ENCODE measurements at places on chromosomes 2 and 18. TPM values are rescaled to one million over a fixed set of nuclear protein-coding genes. Genes with fewer than 3 reads are reported as not detected.

RUFY4 gene
- 0.44 TPM for total RNA-seq

AFF3 gene
- total RNA-seq, result 0.22 TPM

CCL20 gene
- total RNA-seq, result not detected

DYNAP gene
- total RNA-seq, result 2.3 TPM

SLC5A7 gene
- not detected for total RNA-seq

SNORC gene
- 0.61 TPM for total RNA-seq

ORC2 gene
- total RNA-seq, result 65.2 TPM

- no peaks in the 10 kb centered on the region for H3K36me3 ChIP-seq
- H3K27ac ChIP-seq, result no peak overlapping the region
- no peaks in the 10 kb centered on the region for H3K27me3 ChIP-seq
Observed at GRCh38 chr2:123717636-123718334, 307.3 kb upstream of the CNTNAP5 start.

DNA sequence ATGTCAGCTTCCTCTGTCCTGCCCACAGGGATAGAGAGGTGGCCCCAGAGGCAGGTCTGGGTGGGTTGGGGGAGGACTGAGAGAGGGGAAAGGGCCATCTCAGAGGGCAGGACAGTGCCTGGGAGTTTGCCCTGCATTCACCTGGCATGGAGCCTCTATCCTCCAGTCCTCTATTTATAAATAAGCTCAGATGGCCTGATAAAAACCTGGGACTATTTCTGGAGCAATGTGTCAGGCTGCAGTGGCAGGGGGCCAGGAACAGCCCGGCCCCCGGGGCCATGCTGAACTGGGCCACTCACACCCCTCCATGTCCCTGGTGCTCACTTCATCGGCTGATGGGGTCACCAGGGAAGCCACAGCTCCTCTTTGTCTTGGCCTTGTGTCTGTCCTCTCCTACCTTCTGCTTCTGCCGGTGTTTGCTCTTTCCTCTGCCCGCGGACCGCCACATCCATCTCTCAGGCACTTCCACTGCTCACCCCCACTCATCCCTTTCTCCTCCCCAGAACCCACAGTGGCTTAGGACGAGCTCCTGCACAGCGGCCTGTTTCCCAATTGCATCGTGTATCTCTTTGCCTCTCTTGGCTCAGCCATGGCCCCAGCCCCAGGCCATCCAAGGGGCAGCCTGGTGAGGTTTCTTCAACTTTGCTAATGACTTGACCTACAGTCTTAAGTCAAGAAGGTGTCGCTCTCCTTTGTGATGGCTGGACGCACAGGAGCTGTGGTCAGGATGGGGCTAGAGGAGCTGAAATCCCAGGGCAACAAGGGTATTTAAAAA, 38.8 kb downstream of the SCTR start:
- no peaks in the 10 kb centered on the region for H3K36me3 ChIP-seq
- no peaks in the 10 kb centered on the region for H3K27me3 ChIP-seq
- no peak overlapping the region for H3K4me3 ChIP-seq
- H3K27ac ChIP-seq, result no peak overlapping the region
- no peak for DNase-seq
- H3K4me1 ChIP-seq, result no peaks in the 10 kb centered on the region

GRCh38 chr2:230721712-230722111, 9.1 kb downstream of the CAB39 start:
- peak overlapping the region; percentile 87 for H3K27ac ChIP-seq
- no peaks in the 10 kb centered on the region for H3K27me3 ChIP-seq
- peak overlapping the region; percentile 66 for H3K4me3 ChIP-seq
- peaks cover 12% of the 10 kb centered on the region for H3K4me1 ChIP-seq

- H3K27ac ChIP-seq, result no peak overlapping the region
- no peak overlapping the region for H3K4me3 ChIP-seq
- no peaks in the 10 kb centered on the region for H3K27me3 ChIP-seq
- H3K4me1 ChIP-seq, result no peaks in the 10 kb centered on the region
- DNase-seq, result no peak
- no peaks in the 10 kb centered on the region for H3K36me3 ChIP-seq
Observed at GRCh38 chr2:182416191-182416590, 10.6 kb downstream of the PDE1A start.

DNA sequence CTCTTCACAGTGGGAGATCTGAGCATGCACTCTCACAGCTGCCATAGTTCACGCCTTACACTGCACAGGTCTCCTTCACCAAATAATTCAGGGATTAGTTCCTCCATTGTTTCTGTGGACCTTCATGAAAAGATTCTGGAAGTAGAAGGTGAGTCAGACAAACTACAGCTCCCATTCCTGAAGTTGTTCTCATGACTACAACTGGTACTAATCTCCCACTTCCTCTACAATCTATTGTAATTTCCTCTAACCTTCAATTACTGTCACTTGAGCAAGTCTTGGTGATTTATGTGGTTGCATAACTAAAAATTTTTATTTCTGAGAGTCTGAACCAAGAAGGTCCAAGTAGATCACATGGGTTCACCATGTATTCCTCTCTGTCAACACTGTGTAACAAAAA, 128.7 kb downstream of the XIRP2 start:
- no peaks in the 10 kb centered on the region for H3K27me3 ChIP-seq
- no peak overlapping the region for H3K4me3 ChIP-seq
- no peak for DNase-seq
- no peaks in the 10 kb centered on the region for H3K36me3 ChIP-seq
- H3K4me1 ChIP-seq, result no peaks in the 10 kb centered on the region

DNA sequence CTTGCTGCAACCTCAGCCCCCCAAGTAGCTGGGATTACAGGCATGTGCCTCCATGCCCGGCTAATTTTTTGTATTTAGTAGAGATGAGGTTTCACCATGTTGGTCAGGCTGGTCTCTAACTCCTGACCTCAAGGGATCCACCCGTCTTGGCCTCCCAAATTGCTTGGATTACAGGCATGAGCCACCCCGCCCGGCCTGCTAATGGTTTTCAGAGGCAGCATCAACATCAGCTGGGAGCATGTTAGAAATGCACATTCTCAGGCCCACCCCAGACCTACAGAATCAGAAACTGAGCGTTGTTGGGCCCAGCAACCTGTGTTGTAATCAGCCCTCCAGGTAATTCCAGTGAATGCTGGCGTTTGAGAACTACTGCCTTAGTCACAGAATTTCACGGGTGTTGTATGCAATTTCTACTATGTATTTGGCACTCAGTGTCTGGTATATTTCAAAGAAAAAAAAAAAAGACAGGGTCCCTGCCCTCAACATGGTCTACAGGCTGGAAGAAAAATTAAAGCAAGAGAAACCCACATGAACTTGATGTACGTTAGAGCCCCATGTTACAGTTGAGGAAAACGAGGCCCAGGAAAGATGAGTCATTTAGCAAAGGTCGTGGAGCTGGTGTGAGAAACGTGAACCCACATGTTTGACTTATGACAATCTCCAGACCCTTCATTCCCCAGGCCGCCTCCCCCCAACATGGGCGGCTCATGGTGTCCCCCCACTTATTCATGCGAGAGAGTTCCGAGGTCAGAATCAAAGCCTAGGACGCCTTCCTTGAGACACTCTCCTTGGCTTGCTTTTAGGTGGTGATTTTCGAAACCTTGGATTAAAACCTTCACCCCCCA, 35.3 kb downstream of the SH3BP4 start:
- no peaks in the 10 kb centered on the region for H3K27me3 ChIP-seq
- H3K36me3 ChIP-seq, result peaks cover 39% of the 10 kb centered on the region
- no peak for DNase-seq
- H3K4me3 ChIP-seq, result no peak overlapping the region

GRCh38 chr2:218985325-218986091, 524 bp upstream of the FEV start:
- no peak overlapping the region for H3K27ac ChIP-seq
- H3K4me1 ChIP-seq, result no peaks in the 10 kb centered on the region
- H3K27me3 ChIP-seq, result peaks cover 91% of the 10 kb centered on the region
- peak; percentile 76 for DNase-seq
- H3K36me3 ChIP-seq, result no peaks in the 10 kb centered on the region

DNA sequence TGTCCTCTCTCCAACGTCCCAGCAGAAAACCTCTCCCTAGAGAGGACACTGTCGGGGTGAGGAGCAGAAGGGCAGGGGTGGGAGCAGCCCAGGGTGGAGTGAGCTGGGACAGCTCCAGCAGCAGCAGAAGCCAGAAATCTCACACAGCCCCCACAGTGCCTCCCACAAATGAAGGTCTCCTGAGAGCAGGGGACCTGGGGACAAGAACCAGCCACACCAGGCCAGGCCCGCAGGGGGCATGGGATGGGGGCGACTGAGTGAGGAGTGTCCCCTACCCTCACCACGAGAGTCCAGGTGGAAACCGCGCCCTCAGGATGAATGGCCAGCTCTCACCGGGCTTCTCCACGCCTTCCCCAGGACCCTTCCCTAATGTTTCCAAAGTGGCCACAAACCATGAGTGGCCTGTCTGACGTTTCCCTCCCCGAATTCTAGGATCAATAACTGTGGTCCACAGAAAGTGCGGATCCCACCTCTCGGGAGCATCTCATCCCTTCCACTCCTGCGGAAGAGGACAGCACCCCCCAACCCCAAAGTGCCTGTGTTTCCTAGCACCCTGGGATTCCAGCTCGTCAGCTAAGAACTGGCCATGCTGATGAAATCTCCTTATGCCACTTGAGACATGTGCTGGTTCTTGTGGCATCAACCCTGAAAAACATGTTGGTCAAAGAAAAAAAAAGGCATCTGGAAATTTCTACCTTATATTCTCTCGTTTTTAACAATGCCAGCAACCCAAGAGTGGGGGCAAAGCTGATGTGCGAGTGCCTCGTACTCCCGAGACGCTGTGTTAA, 121.1 kb downstream of the HDAC4 start:
- H3K4me3 ChIP-seq, result no peak overlapping the region
- no peak overlapping the region for H3K27ac ChIP-seq
- H3K27me3 ChIP-seq, result no peaks in the 10 kb centered on the region
- no peaks in the 10 kb centered on the region for H3K36me3 ChIP-seq
- H3K4me1 ChIP-seq, result no peaks in the 10 kb centered on the region
- DNase-seq, result peak; percentile 19

- H3K4me3 ChIP-seq, result no peak overlapping the region
- H3K27me3 ChIP-seq, result no peaks in the 10 kb centered on the region
- no peak for DNase-seq
Observed at GRCh38 chr2:26649992-26650712, 9.0 kb upstream of the CIB4 start.

DNA sequence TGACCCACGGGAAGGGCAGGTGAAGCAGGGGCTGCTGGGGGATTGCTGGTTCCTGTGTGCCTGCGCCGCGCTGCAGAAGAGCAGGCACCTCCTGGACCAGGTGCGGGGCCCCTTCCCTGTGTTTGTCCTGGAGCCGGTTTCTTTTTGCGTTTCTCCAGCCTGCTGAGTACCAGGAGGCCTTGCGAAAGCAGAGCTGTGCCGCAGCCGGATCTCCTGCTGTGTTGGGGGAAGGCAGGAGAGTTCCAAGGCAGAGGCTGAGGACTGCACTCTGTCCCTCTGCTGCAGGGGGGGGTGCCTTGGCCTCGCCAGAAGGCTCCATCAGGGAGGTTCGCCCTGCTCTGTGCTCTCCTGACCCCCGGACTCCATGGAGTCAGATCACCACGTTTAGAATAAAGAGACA, 2.8 kb downstream of the CAPN10 start:
- H3K4me3 ChIP-seq, result no peak overlapping the region
- H3K27me3 ChIP-seq, result no peaks in the 10 kb centered on the region

- no peak for DNase-seq
- no peak overlapping the region for H3K4me3 ChIP-seq
Observed at GRCh38 chr2:223494942-223495341, 107.2 kb downstream of the SCG2 start.

DNA sequence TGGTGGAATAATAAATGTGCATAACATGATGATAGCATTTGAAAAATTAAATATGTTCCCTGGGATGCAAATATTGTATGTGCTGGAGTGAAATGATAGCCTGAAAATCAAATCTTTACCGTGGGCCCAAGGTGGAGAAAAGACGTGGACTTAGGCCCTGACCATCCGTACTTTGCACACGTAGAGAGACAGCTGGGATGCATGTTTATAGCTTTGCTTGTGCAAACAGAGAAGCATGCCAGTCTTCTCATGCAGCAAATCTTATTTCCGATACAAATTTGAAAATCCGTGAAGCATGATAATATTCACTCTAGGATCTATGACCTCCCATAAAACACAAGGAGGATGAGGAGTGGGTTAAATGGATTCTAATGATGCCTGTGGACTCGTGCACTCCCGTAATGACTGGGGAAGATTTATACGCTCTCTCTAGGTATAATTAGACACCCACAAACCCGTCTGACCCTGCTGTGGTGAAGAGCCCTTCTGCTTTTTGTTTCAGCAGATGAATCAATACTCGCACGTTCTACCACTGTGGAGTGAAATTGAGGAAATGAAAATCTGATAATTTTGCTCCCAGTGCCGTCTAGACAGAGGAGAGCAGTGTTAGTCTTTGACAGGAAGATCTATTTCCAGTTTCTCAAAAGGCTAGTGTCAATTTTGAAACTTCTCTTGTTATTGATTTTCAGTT, 810.3 kb upstream of the SALL3 start:
- no peaks in the 10 kb centered on the region for H3K27me3 ChIP-seq
- no peaks in the 10 kb centered on the region for H3K36me3 ChIP-seq
- DNase-seq, result no peak
- no peaks in the 10 kb centered on the region for H3K4me1 ChIP-seq
- H3K27ac ChIP-seq, result no peak overlapping the region

DNA sequence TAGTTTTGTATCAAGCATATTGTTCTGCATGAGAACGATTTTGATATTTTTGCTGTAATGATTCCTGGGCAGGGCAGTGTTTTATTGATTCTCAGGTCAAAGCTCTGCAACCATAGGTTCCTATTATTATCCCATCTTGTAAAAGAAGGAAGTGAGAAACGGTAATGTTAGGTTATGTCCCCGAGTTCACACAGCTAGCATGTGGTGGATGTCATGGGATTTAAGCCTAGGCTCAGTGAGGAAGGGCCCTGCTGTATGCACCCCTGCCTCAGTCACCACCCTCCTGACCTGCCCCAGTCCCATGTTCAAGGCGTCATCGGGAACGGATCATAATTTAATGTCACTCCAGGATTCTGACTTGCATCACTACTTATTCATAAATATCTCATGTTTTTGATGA, 10.7 kb downstream of the ACP1 start:
- peaks cover 28% of the 10 kb centered on the region for H3K36me3 ChIP-seq

GRCh38 chr18:60062396-60062795, 162.6 kb downstream of the PMAIP1 start:
- H3K36me3 ChIP-seq, result peaks cover 18% of the 10 kb centered on the region
- H3K27me3 ChIP-seq, result no peaks in the 10 kb centered on the region
- DNase-seq, result no peak
- H3K4me1 ChIP-seq, result peaks cover 6% of the 10 kb centered on the region
- H3K27ac ChIP-seq, result no peak overlapping the region
- no peak overlapping the region for H3K4me3 ChIP-seq

GRCh38 chr18:28846958-28847357, 670.0 kb upstream of the CDH2 start:
- no peak for DNase-seq
- H3K4me3 ChIP-seq, result no peak overlapping the region
- no peaks in the 10 kb centered on the region for H3K4me1 ChIP-seq

- no peak overlapping the region for H3K27ac ChIP-seq
- no peak for DNase-seq
- no peak overlapping the region for H3K4me3 ChIP-seq
- no peaks in the 10 kb centered on the region for H3K4me1 ChIP-seq
Observed at GRCh38 chr18:53800171-53800570, 424.3 kb downstream of the MBD2 start.

- H3K27ac ChIP-seq, result no peak overlapping the region
- no peaks in the 10 kb centered on the region for H3K27me3 ChIP-seq
- no peak for DNase-seq
Observed at GRCh38 chr2:24220554-24221291, 45.9 kb downstream of the FAM228A start.

Measured in H9 (cell line).